ENCODE measurements at places on chromosomes 16 and 17. TPM values are rescaled to one million over a fixed set of nuclear protein-coding genes. Genes with fewer than 3 reads are reported as not detected.

Gene ADAM11
- total RNA-seq = 3.5 TPM

- DNase-seq = no peak
- no peaks in the 10 kb centered on the region for H3K27me3 ChIP-seq
- H3K36me3 ChIP-seq = no peaks in the 10 kb centered on the region
- no peak overlapping the region for H3K4me3 ChIP-seq
- H3K27ac ChIP-seq = no peak overlapping the region
- H3K4me1 ChIP-seq = no peaks in the 10 kb centered on the region
Measured at GRCh38 chr17:78667091-78667490, 89.9 kb upstream of the DNAH17 start.

DNA sequence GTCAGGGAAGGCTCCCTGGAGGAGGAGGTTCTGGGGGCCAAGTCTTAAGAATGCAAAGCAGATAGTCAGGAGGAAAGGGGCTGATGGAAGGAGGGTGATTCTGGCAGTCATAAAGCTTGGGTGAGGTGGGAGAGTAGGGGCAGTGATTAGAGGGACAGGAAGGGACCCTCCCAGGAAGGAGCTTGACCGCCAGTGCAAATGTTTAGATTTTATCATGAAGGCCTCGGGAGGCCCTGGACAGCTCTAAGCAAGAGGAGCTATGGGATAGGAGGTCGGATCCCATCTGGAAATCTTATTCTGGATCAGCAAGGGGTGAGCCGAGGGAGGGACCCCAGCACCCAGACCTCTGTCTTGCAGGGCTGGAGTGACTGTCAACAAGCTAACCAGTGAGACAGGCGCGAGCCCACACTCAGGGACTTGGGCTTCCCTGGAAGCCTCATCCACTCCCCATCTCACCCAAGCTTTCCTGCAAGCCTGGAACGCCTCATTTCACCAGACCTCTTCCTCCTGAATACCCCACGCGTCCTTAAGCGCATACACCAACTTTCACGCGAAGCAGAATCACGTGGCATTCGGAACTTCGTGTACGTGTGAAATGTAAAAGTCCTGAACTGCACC is 52.0 kb upstream of the CBX4 start:
- H3K4me1 ChIP-seq = no peaks in the 10 kb centered on the region
- no peak for DNase-seq
- H3K36me3 ChIP-seq = no peaks in the 10 kb centered on the region
- H3K27me3 ChIP-seq = no peaks in the 10 kb centered on the region
- H3K4me3 ChIP-seq = no peak overlapping the region

- H3K27ac ChIP-seq = no peak overlapping the region
- no peaks in the 10 kb centered on the region for H3K36me3 ChIP-seq
- no peaks in the 10 kb centered on the region for H3K27me3 ChIP-seq
- H3K4me3 ChIP-seq = no peak overlapping the region
- DNase-seq = no peak
Measured at GRCh38 chr17:49925921-49926320, 43.1 kb upstream of the DLX4 start.

GRCh38 chr17:9052921-9053320 is 31.6 kb downstream of the NTN1 start:
- H3K27ac ChIP-seq = no peak overlapping the region
- DNase-seq = no peak
- no peaks in the 10 kb centered on the region for H3K36me3 ChIP-seq
- H3K4me3 ChIP-seq = no peak overlapping the region

DNA sequence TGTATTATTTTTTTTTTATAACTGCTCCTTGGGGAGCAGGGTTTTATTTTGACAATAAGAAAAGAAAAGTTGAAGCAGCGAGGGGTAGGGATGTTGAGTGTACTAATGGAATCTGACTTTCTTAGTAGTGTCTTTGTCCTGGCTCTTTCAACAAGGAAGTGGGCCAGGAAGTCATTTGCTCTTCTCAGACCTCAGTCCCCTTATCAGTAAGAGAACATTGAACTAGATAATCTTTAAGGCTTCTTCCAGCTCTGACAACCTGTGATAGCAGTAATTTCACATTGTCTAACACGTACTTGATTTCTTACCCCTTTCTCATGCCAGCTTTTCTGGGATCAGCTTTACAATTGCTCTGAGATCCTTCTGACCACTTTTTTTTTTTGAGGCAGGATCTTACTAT is 8.3 kb downstream of the LIG3 start:
- DNase-seq = no peak
- no peaks in the 10 kb centered on the region for H3K4me1 ChIP-seq
- peaks cover 8% of the 10 kb centered on the region for H3K36me3 ChIP-seq
- H3K27ac ChIP-seq = no peak overlapping the region
- no peak overlapping the region for H3K4me3 ChIP-seq
- no peaks in the 10 kb centered on the region for H3K27me3 ChIP-seq
